Activated naive CD4-positive, alpha-beta T cell treated with anti-CD3 and anti-CD28 coated beads, Interleukin-2, amount 50 U/mL, for 16 hours (primary cell): ENCODE measurements at places on chromosomes 11 and 22.

GRCh38 chr22:39839204-39839603 is 54.4 kb downstream of the ENTHD1 start:
- no peak for DNase-seq

DNA sequence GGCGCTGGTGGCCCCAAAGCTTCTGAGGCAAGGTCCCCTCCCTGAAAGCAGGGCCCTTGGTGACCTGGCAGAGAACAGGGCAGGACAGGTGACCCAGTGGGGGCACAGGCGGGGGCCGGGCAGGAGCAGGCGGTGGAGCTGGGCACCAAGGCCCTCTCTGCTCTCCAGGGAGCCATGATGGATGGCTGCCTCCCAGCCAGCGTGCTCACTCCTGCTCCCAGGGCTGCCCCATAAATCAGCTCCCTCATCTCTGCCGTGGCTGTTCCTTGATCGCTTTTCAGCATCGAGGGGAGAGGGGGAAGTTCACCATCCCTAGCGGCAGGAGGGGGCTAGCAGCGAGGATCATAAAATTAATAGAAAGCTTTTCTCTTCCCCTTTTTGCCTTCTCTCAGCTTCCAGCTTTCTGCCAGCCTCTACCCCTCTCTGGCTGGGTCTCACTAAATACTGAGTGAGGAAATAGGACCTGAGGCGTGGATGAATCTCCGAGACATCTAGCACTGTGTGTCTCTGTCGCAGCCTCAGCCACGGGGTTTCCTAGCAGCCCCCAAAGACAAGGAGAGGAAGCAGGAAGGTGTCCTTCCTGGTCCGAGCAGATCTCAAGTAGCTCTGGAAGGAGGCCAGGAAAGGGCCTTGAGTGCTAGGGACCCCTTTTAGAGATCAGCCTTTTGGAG is 22.2 kb upstream of the ELFN2 start:
- DNase-seq: no peak

- DNase-seq: no peak
Measured at GRCh38 chr11:96015906-96016565, 92.1 kb upstream of the MTMR2 start.

- DNase-seq: no peak
Measured at GRCh38 chr22:45290410-45290936, 5.7 kb downstream of the UPK3A start.
